ENCODE measurements at places on chromosomes 7 and 10. TPM values are rescaled to one million over a fixed set of nuclear protein-coding genes. Genes with fewer than 3 reads are reported as not detected.

The ASZ1 gene
- total RNA-seq = not detected

The PRSS37 gene
- not detected for total RNA-seq

GRCh38 chr7:20164425-20165145, 52.6 kb downstream of the MACC1 start:
- no peaks in the 10 kb centered on the region for H3K4me1 ChIP-seq
- H3K36me3 ChIP-seq = no peaks in the 10 kb centered on the region
- DNase-seq = no peak
- peak overlapping the region; percentile 31 for H3K27ac ChIP-seq

The C10orf90 gene
- total RNA-seq = 4.2 TPM

The CAMK2G gene
- 16.9 TPM for total RNA-seq

DNA sequence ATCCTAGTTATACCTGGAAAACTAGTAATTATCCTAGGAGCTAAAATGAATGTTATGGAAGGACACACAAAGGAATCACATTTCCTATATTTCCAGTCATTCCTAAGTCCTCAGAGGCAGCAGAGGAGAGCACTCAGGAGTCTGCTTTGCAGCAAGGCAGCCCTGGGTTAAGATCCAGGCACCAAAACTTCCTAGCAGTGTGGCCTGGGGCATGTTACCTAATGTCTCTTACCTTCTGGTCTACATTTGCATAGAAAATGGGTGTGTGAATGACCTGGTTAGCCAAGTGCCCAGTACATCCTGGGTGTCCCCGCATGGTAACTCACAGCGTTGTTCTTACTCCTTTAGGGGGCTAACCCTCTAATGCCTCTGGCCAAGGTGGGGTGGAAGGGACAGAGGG, 135.9 kb downstream of the TAX1BP1 start:
- H3K27ac ChIP-seq = no peak overlapping the region
- no peak for DNase-seq
- H3K27me3 ChIP-seq = no peaks in the 10 kb centered on the region
- peaks cover 10% of the 10 kb centered on the region for H3K4me1 ChIP-seq

DNA sequence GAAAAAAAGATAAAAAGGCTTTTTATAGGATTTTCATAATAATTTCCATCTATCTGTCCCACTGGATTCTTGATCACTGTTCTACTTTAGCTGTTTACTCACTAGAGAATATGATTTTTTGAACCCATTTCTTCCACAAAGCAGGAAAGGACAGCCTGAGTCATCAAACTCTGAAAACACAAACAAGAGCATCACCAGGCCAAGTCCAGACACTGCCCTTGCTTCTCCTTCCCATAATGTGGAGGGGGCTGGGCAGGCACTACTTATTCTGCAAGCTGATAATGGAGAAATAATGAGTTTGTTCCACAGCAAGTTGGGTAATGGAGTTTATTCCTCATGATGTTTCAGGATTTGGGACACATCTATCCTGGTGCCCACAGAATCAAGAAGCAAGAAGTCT, 13.0 kb upstream of the KCNIP2 start:
- no peak for DNase-seq
- H3K4me3 ChIP-seq = no peak overlapping the region
- H3K27ac ChIP-seq = no peak overlapping the region

All from suprapubic skin (tissue), 4 donors.